Daoy (cell line): ENCODE measurements at places on chromosomes 3 and 15. TPM values are rescaled to one million over a fixed set of nuclear protein-coding genes. Genes with fewer than 3 reads are reported as not detected.

GRCh38 chr15:45179221-45179985, 8.4 kb downstream of the SHF start:
- DNase-seq, result peak; percentile 41

DNA sequence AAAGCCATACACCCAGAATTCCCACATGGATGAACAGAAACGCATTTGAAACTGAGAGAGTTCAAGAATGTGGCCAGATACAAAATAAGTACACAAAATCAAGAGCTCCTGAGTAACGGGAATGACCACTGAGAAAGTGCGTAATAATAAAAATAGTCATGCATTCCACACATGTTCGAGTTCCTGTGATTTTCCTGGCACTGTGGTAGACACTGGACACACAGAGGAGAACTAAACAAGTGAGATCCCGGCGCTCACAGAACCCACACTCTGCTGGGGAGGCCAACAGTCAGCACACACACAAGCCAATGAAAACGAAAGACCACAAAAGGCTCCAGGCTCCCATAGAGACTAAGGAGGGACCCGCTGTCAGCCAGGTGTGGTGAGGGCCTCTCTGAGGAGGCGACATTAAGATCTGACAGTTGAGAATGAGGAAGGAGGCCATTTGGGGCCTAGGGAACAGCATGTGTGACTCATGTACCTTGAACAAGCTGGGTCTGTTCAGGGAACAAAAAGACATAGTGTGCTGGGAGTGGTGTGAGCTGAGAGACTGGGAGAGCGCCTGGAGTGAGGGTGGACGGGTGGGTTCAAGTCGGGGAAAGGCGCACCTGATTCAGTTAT, 5.1 kb downstream of the FAM107A start:
- DNase-seq, result no peak

DNA sequence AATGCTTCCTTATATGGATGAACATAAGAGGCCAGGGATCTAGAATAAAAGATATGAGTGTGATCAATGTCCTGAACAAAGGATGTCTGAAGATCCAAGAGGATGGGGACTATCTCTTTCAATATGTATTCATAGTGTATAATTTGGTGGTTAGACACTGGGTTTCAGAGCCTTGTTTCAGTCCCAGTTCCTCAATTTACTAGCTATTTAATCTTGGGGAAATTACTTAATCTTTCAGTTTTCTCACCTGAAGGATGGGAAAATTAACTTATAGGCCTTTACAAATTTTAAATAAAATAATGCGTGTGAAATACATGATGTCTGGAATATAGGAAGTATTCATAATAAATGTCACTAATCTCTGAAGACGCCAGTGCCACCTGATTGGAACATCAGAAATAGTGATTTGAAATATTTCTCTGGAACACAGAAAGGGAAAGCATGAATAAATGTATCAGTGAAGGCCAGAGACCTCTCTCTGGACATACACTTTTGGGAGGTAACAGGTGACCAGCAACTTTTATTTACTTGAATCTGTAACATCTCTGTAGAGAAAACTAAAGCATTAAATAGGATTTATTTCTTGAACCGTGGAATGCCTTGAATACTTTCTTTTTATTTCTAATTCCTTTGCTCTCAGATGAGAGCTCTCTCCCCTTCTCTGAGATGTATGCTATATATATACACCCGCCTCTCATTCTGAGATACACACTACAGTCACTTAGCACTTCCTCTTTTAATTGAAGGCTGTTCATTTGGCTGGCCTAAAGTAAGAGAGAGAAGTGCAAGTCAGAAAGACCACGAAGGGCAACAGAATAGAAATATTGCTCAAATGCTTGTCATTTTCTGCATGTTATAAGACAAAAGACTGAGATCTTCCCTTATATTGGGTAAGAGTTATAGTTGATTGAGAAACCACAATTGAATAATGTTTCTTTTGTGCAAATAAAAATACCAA, 407.1 kb downstream of the LSAMP start:
- no peak for DNase-seq

DNA sequence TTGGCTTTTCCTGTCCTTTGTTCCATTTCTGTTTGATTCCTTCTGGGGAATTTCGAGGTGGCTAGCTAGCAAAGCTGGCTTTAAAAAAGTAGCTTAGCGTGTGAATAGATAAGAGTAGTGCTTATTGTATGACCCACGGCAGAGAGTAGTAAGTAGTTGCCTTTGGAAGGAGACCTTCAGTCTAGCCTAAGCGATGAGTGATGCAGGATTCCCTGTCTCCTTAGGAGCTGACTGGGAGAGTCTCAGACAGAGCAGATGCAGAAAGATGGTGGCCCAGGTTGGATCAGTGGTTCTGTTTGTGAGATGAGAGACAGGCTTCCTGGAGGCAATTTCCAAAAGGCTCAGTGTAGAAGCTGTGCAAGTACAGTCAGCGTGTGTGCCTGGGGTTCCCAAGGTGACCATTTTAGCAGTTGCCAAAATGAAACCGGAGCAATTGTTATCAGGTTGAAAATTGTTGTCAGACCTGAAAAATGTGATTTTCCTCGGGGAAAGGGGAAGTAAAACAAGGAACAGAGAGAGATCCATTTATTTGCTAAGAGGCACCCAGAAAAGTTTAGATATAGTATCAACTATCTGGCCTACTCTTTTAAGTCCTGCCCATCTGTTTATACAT, 681 bp upstream of the IL5RA start:
- DNase-seq, result peak; percentile 24

DNA sequence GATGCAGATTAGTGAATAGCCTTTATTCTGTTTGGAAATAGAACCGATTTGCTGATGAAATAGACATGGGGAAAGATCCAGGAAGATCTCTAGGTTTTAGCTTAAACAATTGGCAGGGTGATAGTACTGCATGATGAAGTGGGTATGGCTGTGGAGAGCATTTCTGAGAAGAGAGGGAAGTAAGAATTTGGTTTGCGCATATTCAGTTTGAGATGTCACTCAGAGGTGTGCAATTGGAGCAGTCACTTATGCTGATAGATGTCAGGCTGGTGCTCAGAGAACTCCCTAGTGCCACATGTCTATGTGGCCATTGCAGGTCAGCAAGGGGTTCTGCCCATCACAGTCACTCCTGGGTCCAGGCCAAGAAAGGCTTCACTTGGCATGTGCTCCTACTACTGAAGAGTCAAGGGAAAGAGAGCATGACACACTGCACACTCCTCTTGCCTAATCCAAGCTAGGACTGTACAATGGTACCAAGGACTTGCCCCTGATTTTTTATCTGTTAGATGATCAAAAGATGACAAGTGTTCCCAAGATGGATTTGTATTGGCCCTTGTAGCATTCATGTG, 57.2 kb upstream of the ST8SIA2 start:
- no peak for DNase-seq

DNA sequence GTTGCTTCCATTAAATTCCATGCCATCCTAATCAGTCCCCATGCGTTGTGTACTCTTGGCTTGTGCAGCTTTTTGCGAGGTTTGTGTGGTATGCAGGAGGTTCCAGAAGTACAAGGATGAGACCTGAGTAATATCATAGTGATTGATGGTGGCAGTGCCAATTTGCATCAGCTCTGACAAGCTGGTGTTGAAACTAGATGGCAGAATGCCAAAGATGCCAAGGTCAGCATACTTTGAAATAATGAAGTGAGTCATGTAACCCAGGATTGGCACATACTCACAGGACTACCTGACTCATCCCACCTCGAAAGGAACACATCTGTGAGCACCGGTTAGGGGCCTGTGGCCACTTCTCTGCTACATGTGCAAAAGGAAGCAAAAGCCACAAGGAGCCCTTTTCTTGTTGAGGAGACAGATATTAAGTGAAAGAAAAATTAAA, 14.3 kb downstream of the KAT2B start:
- DNase-seq, result peak; percentile 90

DNA sequence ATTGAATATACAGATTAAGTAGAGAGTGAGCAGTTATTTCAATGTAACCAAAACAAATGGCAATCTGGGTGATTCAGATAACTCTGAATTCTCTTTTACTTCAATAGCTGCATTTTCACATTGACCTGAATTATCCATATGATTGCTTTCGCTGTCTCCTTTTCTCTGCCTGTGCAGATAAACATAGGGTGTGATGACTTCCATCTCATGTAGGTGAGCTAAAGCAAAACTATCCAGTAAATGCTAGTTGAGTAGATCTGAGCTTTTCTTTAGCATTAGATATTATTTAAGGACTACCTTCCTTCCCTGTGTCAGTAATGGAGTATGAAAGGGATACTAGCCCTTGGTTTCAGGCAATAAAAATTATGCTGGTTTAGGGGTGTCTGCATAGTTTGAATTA, 288.6 kb downstream of the OXSM start:
- DNase-seq, result no peak

DNA sequence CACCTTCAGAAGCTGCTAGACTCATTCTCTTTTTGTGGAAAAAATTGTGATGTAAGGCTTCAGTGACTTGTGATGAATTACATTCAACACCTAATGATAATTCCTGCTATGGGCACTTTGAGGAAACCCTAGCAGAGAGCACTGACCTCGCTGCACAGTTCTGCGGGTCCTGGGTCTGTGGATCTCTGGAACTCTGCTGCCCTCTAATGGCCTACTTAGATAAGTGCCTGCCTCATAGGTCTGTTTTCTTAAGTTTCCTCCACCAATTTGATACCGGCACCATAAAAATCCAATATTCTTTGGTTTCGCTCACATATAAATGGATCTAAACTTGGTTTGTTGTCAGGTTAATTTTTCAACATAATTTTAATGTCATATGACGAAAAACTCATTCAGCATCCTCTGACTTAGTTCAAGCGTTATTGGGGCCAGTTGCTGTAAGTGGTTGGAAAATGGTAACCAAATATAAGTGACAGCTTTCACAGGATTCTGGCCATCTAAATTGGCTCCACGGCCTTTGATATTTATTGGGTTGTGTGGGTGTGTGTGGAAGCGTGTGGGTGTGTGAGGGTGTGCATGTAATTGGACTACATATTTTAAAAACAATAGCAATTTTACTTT, 10.4 kb downstream of the SLITRK3 start:
- DNase-seq, result peak; percentile 47

- DNase-seq, result peak; percentile 33
Measured at GRCh38 chr3:101703169-101703568, 16.7 kb upstream of the RPL24 start.

DNA sequence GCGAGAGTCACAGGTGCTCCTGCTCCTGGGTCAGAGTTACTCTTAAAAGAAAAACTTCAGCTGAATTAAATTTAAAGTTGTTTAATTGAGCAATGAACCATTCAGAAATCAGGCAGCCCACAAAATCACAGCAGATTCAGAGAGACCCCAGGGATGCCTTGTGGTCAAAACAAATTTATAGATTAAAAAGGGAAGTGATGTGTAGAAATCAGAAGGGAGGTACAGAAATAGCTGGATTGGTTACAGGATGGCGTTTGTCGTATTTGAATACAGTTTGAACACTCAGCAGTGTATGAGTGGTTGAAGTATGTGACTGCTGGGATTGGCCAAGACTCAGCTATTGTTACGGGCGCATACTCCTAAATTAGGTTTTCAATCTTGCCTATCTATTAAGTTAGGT, 58.6 kb downstream of the UACA start:
- DNase-seq, result no peak

- peak; percentile 74 for DNase-seq
Measured at GRCh38 chr3:32391643-32392535, at the start of gene CMTM7. Gene CMTM7 (plus strand): TSS chr3:32391853. CDS start chr3:32391907, 54 bp downstream.

DNA sequence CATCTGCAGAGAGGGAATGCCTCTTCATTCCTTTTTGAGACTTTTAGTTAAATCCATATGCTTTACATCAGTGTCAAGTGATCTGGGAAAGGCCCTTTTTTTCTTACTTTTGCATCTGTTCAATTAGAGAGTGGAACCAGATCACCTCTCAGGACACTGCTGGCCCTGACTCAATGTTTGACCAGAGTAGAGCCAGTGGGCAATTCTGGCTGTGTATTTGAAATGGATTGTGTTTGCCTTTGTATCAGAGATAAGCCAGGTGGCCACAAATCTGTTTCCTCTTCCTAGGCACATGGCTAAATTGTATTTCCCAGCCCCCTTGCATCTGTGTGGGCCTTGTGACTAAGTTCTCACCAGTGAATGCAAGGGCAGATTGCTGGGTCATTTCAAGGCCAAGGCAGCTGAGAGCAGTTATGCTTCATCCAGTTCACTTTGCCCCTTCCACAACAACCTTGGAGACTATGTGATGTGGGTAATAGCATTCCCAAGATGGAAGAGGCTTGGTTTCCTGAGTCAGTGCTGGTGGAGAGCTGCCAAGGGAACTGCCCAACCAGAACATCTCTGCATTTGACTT, 75.6 kb upstream of the CACNA2D3 start:
- peak; percentile 92 for DNase-seq

DNA sequence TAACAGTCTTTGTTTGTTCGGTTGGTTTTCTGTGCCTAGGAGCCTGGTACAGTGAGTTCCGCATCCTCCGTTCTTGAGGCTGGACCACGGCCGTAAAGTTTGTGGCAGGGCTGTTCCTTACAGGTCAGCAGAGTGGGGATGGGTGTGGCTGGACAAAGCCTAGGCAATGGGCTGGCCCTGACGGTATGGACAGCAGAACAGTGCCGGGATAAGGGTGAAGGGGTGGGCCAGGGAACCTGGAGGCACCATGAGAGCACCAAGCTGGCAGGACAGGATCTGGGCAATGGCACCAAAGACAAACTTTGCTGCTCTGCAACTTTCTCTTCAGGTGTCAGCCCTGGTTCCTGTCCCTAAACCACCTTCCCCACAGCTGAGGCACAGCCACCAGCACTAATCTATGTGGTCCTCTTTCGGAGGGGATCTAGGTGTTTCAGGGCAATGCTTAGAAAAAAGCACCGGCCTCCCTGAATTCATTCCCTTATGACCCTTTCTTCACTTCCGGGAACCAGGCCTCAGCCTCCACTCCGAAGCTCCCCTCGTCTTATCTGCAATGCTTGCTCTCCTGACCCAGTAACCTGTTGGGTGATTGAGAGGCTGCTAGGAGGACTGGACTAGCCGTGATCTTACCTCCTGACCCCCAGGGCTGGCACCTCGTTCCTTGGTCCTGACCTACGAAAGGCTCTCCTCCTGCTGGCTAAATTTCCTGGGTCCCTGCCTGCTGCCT, 54.4 kb downstream of the KLHL6 start:
- DNase-seq, result no peak

DNA sequence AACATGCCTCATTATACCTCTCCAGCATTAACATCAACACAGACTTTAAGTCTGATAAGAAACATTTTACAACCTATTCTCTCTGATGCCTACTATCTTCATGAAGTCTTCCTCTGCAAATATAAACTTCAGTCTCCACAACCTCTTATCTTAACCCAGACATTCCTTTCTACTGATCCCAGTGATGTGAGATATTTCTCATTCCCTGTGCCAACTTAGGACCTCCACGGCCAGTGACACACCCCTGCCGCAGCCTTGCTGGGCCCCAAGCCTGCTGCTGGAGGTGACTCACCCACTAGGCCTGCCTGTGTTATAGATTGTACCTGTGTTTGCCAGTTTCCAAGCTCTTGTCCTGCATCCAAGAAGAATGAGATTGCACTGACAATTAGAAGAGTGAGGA, 734.5 kb upstream of the CADM2 start:
- no peak for DNase-seq

Gene BFSP2
- total RNA-seq, result not detected in 2 replicates

Gene TUSC7
- total RNA-seq, result not detected in 2 replicates

Gene LRRC31
- not detected in 2 replicates for total RNA-seq

Gene PCSK6
- total RNA-seq, result 8.1 and 8.8 TPM in 2 replicates

Gene SLCO2A1
- 1.4 and 4.8 TPM in 2 replicates for total RNA-seq

Gene RYR3
- total RNA-seq, result 0.74 and 4.7 TPM in 2 replicates

Gene EHHADH
- total RNA-seq, result 7.4 and 8.6 TPM in 2 replicates

Gene RLBP1
- not detected in 2 replicates for total RNA-seq

Gene CFAP91
- 1.8 and 2.0 TPM in 2 replicates for total RNA-seq

Gene BTLA
- not detected in 2 replicates for total RNA-seq

Gene DNAH12
- 0.06 TPM in 1 of 2 replicates, not detected in the other for total RNA-seq

Gene BCHE
- 1.5 and 1.7 TPM in 2 replicates for total RNA-seq

Gene FBLN2
- total RNA-seq, result 8.8 and 17.9 TPM in 2 replicates

Gene CCR1
- not detected in 2 replicates for total RNA-seq

Gene SHF
- 0.36 and 1.7 TPM in 2 replicates for total RNA-seq

Gene LOXL1
- 125 and 161 TPM in 2 replicates for total RNA-seq
